Mesendoderm (in vitro differentiated cells): ENCODE measurements at places on chromosomes 7 and 10.

DNA sequence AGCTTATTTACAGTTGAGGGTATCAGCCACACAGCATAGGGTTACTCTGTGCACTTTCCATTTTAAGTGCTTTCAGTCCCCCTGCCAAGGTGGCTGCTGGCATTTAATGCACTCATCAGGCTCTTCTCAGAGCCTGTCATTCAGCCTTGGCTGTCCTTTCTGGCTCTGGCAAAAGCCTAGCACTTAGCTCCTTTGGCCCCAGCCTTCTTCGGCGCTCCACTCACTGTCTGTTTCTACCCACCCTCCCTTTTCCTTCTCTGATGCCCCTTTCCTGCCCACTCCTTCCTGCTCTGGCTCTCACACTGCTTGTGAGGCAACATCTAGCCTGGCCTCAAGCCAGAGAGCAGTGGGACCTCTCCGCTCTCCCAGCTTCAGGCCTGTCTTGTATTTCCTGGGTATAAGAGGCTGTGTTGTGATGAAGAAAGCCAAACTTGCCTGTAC lies 60.2 kb downstream of the WIPF3 start:
- DNase-seq: no peak

GRCh38 chr10:122503886-122504609 lies 42.7 kb downstream of the HTRA1 start:
- no peak for DNase-seq

DNA sequence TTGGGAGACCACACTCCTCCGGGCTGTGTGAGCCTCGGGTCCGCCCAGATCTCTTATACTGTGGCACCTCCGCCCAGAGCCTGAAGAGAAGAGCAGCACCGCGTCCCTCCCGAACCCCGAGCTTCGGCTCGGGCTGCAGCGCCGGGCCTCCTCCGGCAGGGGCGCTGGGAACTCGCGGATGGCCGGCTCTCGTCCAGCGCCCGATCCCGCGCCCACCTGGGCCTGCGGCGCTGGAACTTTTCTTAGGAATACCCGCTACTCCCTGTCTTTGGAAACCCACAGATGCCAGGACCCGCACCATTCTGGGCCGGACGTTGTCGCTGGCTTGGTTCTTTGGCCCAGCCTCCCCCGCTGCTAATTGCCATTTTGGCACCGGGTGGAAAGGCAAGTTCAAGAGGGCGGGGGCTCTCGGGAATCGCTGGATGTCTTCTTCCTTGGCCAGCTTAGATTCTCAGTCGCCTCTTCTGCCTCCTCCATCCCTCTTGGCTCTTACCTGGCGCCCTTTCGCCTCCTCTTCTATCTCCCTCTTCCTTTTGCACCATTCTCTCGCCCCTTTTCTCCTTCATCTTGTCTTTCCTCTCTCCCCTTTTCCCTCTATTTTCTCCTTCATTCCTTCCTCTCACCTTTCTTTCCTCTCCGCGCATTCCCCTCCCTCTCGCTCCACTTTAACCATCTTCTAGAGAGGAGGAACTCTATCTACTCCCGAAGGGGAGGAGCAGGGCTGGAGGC lies 2.1 kb upstream of the SORCS3 start:
- DNase-seq: peak; percentile 77

DNA sequence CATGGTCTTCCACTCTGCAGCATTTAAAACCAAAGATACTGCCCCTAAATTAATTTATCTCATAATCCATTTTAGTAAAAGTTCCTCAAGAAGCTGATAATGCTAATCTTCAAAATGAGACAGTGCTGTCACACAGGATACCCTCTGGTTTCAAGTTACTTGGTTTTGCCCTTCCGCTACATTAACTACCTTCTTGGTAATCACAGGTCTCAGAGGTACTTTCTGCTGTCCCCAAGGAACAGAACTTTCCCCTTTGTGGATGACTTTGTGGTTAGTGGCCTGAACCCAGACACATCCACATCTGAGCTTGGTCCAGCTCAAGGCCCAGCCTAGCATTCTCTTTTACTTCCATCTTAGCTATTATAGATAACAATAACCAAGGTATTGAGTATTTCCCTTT lies 88.8 kb upstream of the TMEM26 start:
- no peak for DNase-seq

GRCh38 chr7:102415685-102416225 lies 17.6 kb upstream of the ORAI2 start:
- no peak for DNase-seq

DNA sequence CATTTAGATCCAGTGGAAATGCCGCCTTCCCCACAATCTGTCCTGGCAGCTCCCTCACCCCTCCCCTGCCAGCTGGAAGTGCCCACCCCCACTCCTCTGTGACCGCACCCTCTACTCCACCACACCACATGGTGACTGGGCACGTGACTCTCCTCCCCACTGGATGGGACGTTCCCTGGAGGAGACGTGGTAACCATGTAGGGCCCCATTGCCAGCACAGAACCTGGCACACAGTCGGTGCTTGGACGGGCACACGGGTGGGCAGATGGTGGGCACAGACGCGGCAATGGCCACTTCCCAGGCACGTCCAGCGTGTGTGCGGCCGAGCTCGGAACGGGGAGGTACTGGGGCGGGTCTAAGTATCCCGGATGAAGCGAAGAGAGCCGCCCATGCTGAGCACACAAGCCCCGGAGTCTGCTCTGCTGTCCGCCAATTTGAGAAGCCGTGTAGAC lies 245.6 kb downstream of the MAD1L1 start:
- no peak for DNase-seq

DNA sequence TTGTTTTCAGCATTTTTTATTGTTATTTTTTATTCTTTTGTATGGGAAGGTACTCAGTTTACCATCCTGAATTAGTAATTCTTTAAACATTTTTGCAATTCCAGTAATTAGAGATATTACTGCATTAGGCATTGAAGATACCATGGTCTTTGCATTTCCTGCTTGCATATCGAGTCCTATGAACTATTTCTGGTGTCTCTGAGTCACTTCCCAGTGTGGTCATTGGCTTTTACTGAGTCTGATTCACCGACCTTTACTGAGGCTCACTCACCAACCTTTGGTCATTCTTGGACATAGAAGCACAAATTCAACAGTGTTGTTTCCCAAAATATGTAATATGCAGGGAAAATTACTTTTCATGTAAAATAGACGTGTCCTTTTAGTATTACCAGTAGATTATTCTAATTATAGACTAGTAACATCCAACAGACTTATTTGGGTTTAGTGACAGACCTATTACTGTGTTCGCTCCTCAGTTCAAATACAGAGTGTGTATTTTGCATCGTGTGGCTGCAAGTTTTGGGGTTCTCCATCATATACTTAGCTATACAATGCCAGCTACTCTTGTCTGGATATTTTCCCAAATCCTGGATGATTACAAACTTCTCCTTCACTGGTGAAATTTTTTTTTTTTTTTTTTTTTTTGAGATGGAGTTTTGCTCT lies 180.7 kb upstream of the PRSS1 start:
- no peak for DNase-seq

GRCh38 chr10:97230146-97230545 lies 44.4 kb upstream of the SLIT1 start:
- DNase-seq: no peak

DNA sequence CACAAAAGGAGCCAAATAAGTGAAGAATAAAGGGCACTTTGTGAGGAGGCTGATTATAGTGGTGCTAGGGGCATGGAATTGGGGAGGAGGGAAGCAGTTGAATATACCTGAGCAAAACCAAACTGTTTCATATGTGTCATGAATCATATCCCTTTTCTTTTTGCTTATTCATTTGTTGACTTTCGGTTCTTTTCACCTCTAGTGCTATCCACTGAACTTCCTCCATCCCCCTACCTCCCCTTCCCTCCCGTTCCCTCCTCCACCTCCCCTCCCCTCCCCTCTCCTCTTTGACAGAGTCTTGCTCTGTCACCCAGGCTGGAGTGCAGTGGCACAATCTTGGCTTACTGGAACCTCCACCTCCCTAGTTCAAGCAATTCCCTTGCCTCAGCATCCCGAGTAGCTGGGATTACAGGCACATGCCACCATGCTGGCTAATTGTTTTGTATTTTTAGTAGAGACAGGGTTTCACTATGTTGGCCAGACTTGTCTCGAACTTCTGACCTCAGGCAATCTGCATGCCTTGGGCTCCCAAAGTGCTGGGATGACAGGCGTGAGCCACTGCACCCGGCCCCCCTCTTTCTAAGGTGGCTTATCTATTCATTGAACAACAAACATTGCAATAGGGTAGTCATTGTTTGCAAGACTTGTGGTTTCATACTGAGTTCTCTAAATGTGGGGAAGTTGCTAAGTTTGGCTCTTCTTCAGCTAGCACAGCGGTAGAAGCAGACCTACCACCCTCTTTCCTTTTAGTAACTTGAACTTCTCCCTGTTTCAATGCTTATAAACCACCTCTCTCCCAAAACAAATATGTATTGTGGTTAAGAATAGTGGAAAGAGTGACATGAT lies 150.4 kb upstream of the PRPS1L1 start:
- DNase-seq: peak; percentile 80

GRCh38 chr10:63261496-63261895 lies 128.4 kb downstream of the NRBF2 start:
- no peak for DNase-seq

- DNase-seq: no peak
Observed at GRCh38 chr7:155355745-155356144, 58.1 kb downstream of the INSIG1 start.

- no peak for DNase-seq
Observed at GRCh38 chr10:3574451-3574850, 210.6 kb downstream of the KLF6 start.

DNA sequence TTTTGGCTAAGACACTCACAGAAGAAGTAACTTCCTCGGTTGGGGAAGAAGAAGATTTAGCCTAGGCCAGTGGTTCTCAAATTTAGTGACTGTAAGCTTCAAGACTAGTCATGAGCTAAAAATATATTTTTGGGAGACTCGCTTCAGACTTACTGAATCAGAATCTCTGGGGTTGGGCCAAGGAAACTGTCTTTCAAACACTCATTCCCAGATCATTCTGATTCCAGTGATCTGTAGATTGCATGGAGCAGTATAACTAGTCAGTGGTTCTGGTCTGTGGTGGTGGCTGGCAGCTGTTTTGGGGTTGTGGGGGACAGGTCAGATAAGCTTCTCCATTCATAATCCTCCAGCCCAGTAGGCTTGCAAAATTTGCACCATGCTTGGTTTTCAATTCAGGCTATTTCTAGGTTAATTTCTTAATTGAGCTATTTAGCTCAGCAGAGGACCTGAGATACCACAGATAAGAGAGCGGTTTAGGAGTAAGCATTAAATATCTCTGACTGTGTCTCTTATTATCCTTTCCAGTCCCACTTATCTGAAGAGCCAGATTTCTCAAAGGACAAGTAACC lies 3.8 kb upstream of the KAT6B start:
- DNase-seq: no peak

- no peak for DNase-seq
Observed at GRCh38 chr10:6171881-6172695, 30.6 kb upstream of the PFKFB3 start.

DNA sequence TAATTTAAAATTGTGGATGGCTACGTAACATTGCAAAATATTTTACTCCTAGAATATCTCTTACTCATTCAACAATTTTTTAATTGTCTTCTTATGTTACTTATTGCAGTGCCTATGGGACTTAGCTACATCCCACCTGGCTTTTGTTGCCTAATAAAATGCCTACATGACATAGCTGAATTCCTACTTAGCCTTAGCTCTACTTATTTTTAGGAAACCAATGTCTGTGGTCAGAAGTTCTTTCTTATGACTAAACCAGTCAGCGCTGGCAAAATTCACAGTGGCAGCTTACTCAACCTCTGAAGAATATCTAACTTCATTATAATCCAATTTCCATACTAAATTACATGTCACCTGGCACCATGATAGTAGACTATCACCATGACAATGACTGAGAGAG lies 1612.4 kb upstream of the LRRTM3 start:
- no peak for DNase-seq

DNA sequence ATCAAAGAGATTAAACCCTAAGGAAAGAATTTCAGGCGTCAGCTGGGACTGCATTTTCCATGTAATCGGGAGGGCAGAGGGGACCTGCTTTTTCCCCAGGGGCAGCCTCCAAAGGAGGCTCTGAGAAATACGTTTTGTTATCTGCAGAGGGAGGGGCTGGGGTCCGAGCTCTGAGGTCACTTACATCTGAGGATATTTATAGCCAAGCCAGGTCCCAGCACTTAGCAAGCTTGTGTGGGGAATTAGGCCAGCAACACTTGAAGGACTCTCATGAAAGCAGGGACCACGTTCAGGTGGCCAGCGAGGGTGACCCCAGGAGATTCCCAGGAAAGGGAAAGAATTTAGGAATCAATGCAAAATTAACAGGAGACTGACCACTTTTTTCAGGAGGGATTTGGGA lies 20.6 kb upstream of the GDI2 start:
- no peak for DNase-seq

GRCh38 chr7:18231854-18232253 lies 204.2 kb upstream of the PRPS1L1 start:
- DNase-seq: no peak

DNA sequence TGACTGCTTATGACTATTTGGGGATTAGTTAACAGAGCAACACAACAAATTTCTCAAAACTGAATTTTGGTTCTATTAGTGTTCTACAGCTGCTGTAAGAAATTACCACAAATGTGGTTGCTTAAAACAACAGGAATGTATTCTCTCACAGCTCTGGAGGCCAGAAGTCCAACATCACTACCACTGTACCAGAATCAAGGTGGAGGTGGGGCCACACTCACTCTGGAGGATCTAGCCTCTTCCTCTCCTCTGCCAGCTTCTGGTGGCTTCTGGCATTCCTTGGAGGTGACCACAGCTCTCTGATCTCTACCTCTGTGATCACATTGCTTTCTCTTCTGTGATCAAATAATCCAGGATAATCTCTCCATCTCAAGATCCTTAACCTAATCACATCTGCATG lies 194.7 kb upstream of the BMPER start:
- DNase-seq: peak; percentile 67

GRCh38 chr10:109062371-109062770 lies 860.9 kb downstream of the XPNPEP1 start:
- DNase-seq: peak; percentile 26

- no peak for DNase-seq
Observed at GRCh38 chr7:132141109-132141508, 435.2 kb downstream of the PLXNA4 start.

DNA sequence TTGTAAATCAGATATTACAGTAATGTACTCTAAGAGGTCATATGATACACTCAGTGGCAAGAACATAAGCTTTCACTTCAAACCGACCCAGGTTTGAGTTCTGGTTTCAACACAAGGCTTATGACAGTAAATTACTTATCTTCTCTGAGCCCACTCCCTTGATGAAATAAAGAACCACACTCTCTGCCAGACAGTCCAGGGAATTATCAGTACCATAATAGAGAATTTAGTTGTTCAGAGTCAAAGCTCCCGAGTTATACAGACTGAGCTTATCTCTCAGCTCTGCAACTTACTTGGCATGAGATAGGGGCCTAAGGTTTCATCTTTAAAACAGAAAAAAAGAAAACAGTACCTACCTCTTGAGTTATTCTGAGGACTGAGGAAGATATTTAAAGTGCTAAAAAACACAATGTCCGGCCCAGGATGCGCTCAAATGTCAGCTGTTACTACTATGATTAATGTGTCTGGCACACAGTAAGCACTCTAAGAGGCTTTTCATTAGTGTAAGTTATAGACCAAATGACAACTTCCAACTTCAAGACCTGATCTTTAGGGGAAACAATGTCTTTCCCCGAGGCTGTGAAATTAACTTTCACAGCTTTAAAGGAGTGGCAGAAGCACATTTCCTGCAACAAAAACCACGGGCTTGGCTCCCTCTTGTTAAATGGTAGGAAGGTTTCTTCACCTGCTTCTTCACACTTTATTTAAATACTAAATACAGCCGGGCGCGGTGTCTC lies 38.1 kb downstream of the UBE2H start:
- DNase-seq: peak; percentile 36

- DNase-seq: no peak
Observed at GRCh38 chr10:1120801-1121211, 64.6 kb downstream of the WDR37 start.

- no peak for DNase-seq
Observed at GRCh38 chr7:141462958-141463357, 88.3 kb upstream of the AGK start.
